Muscle of leg (tissue), 16 donors: ENCODE measurements at places on chromosomes 2 and 18. TPM values are rescaled to one million over a fixed set of nuclear protein-coding genes. Genes with fewer than 3 reads are reported as not detected.

The KCNG3 gene
- 0.09 TPM for total RNA-seq

The HOXD4 gene
- 2.2 TPM for total RNA-seq

GRCh38 chr2:113138428-113139322 is 11.3 kb downstream of the IL1RN start:
- no peak overlapping the region for H3K27ac ChIP-seq
- H3K4me3 ChIP-seq, result no peak overlapping the region
- H3K27me3 ChIP-seq, result peaks cover 7% of the 10 kb centered on the region
- H3K4me1 ChIP-seq, result no peaks in the 10 kb centered on the region
- peak; percentile 77 for DNase-seq
- no peaks in the 10 kb centered on the region for H3K36me3 ChIP-seq

GRCh38 chr2:21438949-21439348 is 315.2 kb downstream of the TDRD15 start:
- peaks cover 4% of the 10 kb centered on the region for H3K4me1 ChIP-seq
- H3K27ac ChIP-seq, result no peak overlapping the region
- peak; percentile 37 for DNase-seq
- no peak overlapping the region for H3K4me3 ChIP-seq
- H3K27me3 ChIP-seq, result no peaks in the 10 kb centered on the region

- no peaks in the 10 kb centered on the region for H3K27me3 ChIP-seq
- H3K4me3 ChIP-seq, result no peak overlapping the region
- H3K27ac ChIP-seq, result no peak overlapping the region
- no peaks in the 10 kb centered on the region for H3K36me3 ChIP-seq
- no peak for DNase-seq
Observed at GRCh38 chr2:101340141-101340551, 31.6 kb upstream of the RNF149 start.

DNA sequence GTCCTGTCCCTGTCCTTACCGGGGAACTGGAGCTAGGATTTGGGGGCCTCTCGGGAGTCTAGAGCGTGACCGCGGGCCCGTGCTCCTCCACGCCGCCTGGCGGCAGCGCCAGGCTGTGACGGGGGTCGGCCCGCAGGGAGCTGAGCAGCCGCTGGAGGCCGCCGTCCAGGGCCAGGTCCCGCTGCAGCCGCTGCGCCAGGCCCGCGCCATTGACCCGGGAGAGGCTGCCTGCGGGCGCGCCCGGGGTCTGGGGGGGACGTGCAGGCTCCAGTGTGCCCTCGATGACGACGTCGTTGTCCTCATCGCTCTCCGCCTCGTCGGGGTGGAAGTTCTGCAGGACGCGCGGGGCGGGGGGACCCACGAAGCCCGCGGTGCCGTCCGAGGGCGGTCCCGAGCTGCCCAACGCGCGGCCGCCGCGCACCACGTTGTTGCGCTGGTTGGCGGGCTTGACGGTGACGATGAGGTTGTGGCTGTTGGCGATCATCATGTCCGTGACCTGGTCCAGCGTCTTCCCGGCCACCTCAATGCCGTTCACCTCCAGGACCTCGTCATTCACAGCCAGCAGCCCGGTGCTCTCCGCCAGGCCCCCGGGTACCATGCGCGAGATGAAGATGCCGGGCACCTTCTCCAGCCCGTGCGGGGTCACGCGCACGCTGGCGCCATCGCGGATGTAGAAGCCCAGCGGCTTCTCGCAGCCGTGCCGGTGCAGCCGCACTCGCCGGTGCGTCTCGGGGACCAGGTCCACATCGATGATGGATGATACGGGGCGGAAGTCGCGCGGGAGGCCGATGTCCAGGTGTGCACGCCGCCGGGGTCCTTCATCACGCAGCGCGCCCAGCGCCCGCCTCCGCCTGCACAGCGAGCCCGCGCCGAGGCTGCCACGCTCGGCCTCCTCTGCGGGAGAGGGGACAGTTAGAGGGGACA is 50.9 kb downstream of the ADNP2 start:
- H3K4me3 ChIP-seq, result no peak overlapping the region
- no peak for DNase-seq
- H3K27ac ChIP-seq, result no peak overlapping the region
- no peaks in the 10 kb centered on the region for H3K4me1 ChIP-seq
